ENCODE measurements at places on chromosomes 12 and 14. TPM values are rescaled to one million over a fixed set of nuclear protein-coding genes. Genes with fewer than 3 reads are reported as not detected.

The LRP1-AS gene
- total RNA-seq = not detected

The TMEM119 gene
- 5.9 TPM for total RNA-seq

The OR11H12 gene
- not detected for total RNA-seq

DNA sequence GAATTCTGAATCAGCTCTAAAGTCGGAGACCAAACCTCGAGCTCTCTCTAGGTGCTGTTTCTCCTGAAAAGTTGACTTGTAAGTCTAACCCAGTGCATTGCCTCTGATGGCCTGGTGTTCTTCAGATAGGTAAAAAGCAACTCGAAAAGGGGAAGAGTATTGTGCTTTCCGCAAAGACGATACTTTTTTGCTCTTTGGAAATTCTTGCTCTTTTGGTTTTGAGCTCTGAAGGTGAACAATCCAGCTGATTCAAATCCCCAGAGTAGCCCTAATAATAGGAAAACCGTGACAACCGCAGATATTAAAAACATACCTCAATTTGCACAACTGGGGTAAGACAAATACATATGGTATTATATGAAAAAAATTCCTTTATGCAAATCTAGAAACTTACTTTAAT, 447.4 kb downstream of the RAD51B start:
- H3K4me3 ChIP-seq = peak overlapping the region; percentile 20
- H3K36me3 ChIP-seq = no peaks in the 10 kb centered on the region
- no peak for DNase-seq
- no peaks in the 10 kb centered on the region for H3K27me3 ChIP-seq

DNA sequence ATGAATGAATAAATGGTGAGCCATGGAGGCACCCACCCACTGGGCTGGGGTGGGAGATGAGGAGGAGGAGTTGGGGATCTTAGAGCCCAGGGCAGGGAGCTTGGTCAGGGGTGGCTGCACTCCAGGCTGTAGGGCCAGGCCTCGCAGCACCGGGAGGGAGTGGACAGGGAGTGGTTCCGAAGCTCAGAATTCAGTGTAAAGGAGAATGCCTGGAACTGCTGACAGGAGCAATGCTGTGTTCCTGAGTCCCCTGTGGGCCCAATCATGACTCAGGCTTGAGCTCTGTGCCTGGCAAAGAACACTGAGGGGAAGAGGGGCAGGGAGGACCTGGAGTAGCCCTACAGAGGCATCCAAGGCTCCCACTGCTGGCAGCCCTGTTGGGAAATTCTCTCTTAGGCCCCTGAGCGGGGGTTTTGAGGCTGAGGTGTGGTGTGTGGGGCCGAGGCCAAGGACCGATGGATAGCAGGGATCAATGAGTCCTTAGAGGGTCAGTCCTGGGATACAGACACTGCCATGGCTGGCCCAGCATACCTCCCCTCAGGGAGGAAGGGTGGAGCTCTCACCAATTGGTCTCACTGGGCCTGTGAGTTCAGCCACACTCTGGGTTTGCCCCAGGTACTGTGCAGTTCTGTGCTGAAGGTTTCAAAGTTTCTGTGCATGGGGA, 9.5 kb upstream of the RABGGTA start:
- no peaks in the 10 kb centered on the region for H3K27me3 ChIP-seq
- DNase-seq = no peak
- peaks cover 13% of the 10 kb centered on the region for H3K4me1 ChIP-seq
- H3K27ac ChIP-seq = no peak overlapping the region
- H3K4me3 ChIP-seq = no peak overlapping the region
- H3K36me3 ChIP-seq = no peaks in the 10 kb centered on the region

DNA sequence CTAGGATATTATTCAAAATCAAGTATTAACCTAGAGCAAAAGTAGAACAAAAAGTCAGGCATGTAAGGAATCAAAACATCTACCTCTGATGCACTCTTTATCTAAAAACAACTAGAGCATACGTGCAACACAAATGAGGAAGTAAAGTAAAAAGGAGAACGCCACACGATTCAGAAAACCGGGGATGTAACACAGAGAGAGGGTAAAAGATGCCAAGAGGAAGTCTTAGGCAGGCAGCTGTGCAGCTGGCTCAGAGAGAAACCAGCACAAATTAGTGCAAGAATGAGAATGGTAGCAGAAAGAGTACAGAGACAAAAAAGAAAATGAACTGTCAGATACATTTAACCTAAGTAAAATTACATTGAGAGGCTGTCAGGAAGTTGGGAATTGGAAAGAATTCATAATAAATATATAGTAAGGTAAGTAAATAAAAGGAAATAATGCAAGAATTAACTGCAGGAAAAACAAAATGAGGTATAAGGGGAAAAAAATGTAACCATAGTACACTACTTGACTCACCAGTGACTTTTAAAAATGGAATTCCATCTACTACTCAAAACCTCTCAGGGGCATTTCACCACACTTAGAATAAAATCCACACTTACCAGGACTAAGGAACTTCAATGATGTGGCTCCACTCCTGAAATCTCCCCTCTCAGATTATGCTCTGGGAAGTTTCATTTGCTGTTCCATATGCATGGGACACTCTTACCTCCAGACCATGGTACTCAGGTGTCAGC, 17.1 kb downstream of the BCAT1 start:
- no peaks in the 10 kb centered on the region for H3K4me1 ChIP-seq
- no peak overlapping the region for H3K4me3 ChIP-seq
- H3K27me3 ChIP-seq = peaks cover 3% of the 10 kb centered on the region
- H3K36me3 ChIP-seq = no peaks in the 10 kb centered on the region

GRCh38 chr12:116055895-116056607, 221.4 kb downstream of the MED13L start:
- H3K27ac ChIP-seq = no peak overlapping the region
- no peaks in the 10 kb centered on the region for H3K36me3 ChIP-seq
- no peaks in the 10 kb centered on the region for H3K27me3 ChIP-seq
- H3K4me1 ChIP-seq = no peaks in the 10 kb centered on the region

GRCh38 chr12:92634730-92635129, 68.1 kb upstream of the PLEKHG7 start:
- no peaks in the 10 kb centered on the region for H3K27me3 ChIP-seq
- H3K4me3 ChIP-seq = no peak overlapping the region
- H3K27ac ChIP-seq = no peak overlapping the region
- no peaks in the 10 kb centered on the region for H3K36me3 ChIP-seq

DNA sequence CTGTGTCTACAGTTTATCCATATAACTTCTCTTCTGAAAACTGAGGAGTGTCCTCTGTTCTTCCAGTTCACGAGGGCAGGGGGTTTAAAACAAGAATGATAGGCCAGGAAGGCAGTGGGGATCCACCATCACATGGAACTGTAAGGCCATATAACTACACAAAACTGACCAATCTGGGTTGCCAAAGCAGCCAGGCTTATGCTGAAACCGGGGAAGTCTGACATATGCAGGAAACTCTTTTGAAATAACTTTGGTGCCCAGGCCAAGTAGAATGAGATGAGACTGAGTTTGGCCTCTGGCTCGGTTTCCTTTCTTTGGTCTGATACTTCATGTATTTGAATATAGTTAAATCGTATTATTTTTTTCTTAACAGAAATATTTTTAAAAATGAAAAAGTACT, 18.0 kb upstream of the ATF1 start:
- H3K36me3 ChIP-seq = peaks cover 61% of the 10 kb centered on the region
- DNase-seq = no peak
- no peak overlapping the region for H3K27ac ChIP-seq
- H3K4me1 ChIP-seq = no peaks in the 10 kb centered on the region

DNA sequence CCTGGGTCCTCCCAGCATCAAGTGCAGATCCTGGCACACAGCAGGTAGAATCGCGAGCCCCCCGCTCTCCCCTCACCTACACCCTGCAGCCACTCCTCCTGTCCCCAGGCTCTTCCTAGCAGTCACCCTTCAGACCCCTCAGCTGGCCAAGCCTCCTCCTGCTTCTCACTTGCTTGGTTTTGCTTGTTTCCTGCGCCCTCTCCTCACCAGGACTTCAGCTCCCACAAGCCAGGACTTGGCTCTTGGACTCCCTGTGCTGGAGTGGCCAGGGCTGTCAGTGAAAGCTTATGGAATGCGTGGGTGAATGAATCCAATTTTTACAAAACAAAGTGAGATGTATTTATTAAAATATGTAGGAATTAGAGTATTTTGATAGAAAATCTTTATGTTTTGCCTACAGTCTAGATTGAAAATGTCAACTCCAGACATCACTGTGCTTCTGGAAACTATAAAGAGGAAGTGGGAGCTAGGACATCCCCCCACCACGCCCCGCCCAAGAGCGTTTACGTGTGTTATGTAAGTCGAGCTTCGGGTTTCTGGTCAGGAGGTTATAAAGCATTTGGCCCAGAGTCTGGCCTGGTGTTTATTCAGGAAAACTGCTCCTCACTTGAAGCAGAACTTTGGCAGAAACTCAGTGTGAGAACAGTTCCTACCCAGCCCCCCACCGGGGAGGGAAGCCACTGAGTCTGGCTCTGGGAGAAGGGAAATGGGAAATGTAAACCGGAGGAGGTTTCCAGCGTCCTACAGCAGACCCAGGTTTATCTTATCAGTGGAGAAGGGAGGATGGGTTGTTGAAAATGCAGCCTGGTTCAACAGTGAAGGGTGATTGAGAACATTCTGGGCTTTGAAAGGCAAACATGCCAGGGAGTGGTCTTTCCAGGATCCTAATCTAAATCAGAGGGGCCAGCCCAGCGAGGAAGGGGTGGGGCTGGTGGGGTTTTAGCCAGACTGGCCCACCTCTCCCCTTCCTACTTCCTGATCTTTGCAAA, 8.8 kb downstream of the ALDH2 start:
- no peak overlapping the region for H3K4me3 ChIP-seq
- no peak for DNase-seq
- H3K36me3 ChIP-seq = no peaks in the 10 kb centered on the region
- H3K27ac ChIP-seq = no peak overlapping the region
- no peaks in the 10 kb centered on the region for H3K4me1 ChIP-seq

- H3K4me1 ChIP-seq = no peaks in the 10 kb centered on the region
- DNase-seq = no peak
- H3K4me3 ChIP-seq = no peak overlapping the region
- no peak overlapping the region for H3K27ac ChIP-seq
- no peaks in the 10 kb centered on the region for H3K36me3 ChIP-seq
Observed at GRCh38 chr12:45458854-45459807, 243.2 kb downstream of the ANO6 start.

DNA sequence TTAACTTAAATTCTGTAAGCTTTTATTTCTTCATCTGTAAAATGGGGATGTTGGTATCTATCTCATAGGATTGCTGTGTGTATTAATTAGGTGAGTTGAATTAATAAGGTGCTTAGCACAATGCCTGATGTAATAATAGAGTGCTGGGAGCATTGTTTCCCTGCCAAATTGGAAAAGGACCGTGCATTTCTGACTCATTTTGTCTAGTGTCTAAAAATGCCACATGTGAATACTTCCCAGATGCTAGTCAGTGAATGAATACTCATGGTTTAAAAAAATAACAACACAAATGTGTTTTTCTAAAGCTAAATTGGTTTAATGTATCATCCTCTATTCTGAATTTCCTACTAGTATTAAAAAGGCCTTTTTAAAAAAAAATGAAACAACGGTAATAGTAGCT, 45.4 kb upstream of the NEDD1 start:
- H3K4me3 ChIP-seq = no peak overlapping the region
- H3K36me3 ChIP-seq = no peaks in the 10 kb centered on the region
- H3K4me1 ChIP-seq = no peaks in the 10 kb centered on the region
- peaks cover 1% of the 10 kb centered on the region for H3K27me3 ChIP-seq
- H3K27ac ChIP-seq = no peak overlapping the region
- no peak for DNase-seq

DNA sequence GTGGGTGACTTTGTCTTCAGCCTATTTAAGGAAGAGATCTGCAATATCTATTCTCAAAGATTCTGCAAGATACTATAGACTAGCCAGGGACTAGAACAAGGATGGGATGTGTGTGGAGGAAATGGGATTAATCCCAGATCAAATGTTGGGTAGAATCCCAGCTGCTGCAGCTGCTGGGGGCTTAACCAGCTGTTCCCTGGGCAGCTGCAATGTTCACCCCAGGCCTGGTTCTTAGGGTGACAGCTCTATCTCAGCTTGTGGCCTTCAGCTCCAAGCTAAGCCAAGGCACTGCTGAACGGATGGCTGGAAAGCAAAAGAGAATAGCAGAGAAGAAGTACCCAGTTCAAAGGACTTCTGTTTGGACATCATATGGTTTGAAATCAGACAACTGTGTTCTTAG, 10.0 kb upstream of the RHEBL1 start:
- no peak for DNase-seq
- no peak overlapping the region for H3K27ac ChIP-seq
- no peaks in the 10 kb centered on the region for H3K27me3 ChIP-seq

All from CD4-positive, CD25-positive, alpha-beta regulatory T cell (primary cell).